ENCODE measurements at places on chromosomes 7 and 10.

DNA sequence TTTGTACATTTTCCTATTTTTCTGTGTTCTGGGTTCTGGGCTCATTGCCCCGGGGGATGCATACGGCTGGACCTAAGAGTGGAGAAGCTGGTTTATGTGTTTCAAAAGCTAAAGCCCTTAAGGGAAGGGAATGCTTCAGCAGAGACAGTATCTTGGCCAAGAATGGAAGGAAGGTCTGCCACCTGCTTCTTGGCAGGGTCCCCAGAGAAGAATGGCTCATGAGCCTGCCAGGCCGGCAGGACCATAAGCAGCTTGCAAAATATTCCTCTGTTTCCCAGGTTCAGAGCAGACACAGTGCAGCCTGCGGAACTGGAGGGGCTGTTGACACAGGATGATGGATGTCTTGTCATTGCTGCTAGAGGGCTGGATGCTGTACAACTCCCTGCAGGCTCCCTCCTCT is 7.8 kb upstream of the ABHD11 start:
- DNase-seq: no peak

DNA sequence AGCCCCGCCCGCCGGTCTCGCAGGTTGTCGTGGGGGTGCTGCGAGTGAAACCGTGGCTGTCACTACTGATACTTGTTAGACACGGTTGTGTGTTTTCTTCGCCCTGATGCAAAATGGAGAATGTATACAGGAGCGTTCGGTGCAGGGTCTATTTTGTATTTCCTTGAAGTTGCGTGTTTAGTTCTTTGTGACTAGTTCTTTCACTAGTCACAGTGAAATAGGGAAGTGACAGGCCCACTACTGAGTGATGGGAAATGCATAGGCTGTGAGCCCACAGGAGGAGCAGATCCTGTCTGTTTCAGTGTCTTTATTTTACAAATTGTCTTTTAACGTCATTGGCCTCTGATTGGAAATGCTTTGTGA is 675 bp downstream of the ABRAXAS2 start:
- no peak for DNase-seq

DNA sequence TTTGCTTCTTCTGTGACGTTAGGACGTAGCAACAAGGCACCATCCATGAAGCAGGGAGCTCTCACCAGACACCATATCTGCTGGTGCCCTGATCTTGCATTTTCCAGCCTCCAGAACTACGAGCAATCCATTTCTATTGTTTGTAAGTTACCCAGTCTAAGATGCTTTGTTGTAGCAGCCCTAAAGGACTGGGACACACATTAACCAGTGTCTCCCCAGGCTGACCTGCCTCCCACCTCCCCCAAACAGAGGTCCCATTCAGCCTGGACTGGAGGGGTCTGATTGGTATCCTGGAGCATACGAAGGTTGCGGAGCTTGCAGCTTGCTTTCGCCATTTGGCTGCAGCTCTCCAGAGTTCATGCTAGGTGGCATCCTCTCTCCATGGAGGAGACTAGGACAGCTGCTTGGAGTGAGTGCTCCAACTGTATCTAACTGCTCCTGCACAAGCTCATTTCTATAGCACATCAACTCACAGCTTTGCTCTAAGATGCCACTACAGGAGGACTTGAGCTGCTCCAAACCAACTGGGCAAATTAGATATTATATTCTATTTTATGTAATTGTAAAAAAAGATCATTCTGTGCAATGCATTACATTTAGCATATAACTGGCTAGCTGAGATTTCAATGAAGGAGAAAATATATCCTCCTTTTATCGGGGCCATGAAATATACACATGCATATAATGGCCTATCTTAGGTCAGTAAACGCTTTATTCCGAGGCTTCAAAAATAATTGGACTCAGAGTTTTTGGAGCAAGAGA is 8.0 kb upstream of the GRK5 start:
- DNase-seq: peak; percentile 79

GRCh38 chr10:110448682-110449418 is 48.9 kb upstream of the DUSP5 start:
- DNase-seq: no peak

GRCh38 chr10:29826801-29827450 is 192.2 kb upstream of the SVIL start:
- DNase-seq: peak; percentile 70

GRCh38 chr7:104059103-104059502 is 69.6 kb upstream of the RELN start:
- DNase-seq: no peak

GRCh38 chr10:88500656-88501055 is 82.5 kb downstream of the RNLS start:
- DNase-seq: no peak

DNA sequence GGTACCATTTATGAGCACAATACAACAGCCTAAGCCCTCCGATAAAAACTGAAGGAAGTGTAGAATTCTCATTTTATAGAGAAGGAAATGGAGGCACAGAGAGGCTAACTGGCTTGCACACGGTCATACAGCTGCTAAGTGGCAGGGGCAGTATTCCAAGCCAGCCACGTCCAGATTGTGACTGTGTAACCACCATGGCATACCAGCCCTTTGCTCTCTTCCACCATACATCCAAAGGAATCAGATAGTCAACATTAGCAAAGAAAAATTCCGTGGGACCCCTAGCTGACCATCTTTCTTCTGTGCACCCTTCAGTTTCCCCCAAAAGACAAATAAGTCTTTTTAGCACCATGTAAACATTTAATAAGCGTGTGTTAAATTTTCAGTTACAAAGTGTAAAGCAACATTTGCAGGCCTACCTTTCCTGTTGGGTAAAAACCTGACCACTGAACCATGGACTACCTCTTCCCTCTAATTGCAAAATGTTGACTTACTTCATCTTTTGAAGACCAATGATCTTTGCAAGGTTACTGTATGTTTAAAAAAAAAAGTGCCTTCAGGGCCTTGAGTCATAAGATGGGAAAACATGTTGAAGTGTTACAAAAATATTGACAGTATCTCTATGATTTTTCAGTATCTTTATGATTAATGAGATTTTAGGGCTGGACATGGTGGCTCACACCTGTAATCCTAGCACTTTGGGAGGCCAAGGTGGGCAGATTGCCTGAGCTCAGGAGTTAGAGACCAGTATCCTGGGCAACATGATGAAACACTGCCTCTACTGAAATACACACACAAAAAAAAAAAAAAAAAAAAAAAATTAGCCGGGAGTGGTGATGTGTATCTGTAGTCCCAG is 24.3 kb upstream of the PDZD8 start:
- DNase-seq: no peak

DNA sequence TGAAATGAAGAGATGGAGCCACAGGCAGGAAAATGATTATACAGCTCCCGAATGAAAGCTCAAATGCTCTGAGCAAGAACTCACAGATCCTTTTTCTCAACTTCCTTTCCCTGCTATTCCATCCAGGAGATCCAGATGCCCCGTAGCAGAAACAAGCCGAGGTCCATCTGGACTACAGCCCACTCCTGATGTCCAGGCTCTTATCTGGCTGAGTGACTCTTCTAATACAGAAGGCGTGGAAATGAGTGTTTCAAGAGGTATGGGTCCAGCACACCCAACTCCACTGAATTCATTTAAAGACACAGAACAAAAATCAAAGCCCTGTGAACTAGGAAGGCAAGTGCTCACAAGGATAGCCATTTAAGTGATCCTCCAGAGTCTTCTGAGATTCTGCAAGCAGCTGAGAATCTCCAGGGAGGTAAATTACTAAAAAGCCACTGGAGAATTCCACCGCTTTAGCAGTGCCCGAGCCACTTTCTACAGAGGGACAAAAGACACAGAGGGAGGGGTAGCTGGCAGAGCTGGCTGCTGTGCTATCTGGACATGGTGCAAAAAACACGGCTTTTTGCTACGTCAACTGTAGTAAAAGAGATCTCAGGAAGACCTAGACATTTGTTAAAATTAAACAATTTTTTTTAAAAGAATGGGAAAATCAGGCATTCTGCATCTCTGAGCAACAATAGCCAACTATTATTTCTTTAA is 24.5 kb downstream of the FAM171A1 start:
- DNase-seq: no peak

GRCh38 chr7:70072220-70072619 is 473.9 kb downstream of the AUTS2 start:
- no peak for DNase-seq

- DNase-seq: peak; percentile 89
Measured at GRCh38 chr10:67775279-67775678, 62.7 kb downstream of the DNAJC12 start.

GRCh38 chr10:32959006-32959920 is 1.2 kb upstream of the ITGB1 start:
- DNase-seq: no peak

DNA sequence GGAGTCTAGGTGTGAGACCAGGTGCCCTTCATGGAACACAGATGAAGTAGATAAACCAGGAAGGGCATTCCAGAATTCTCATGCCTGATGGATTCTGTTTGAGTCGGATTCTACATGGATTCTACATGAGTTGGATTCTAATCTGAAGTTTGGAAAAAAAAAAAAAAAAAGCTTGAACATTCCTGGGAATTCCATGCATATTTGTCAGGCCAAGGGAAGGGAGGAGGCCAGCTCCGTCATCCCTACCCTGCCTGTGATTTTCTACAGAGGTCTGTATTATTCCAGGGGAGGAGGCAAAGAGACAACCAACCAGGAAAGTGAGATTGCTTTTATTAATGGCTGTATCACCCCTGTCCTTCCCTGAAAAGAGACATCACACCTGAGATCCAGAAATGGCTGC is 27.8 kb upstream of the EBLN1 start:
- DNase-seq: no peak

DNA sequence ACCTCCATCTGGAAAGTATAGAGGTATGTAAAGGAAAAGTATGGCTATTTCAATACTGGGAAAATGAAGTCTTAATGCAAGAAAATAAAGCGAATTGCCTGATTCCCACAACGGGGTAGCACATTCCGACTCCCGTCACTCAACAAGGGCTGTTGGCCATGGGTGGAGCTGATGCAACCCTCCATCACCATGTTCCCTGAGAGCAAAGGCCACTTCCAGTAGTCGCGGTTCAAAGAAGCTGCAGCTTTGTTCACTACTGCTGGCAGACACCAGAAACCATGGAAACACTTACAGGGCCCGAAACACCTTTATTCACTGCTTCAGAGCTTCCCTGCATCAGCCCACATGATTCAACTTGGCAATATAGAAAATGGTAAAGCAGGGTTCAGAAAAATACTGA is 44.0 kb downstream of the TMEM26 start:
- no peak for DNase-seq

GRCh38 chr10:104639590-104640338 is 1.3 kb upstream of the SORCS3 start:
- no peak for DNase-seq

GRCh38 chr10:123854003-123854402 is 37.6 kb downstream of the CPXM2 start:
- no peak for DNase-seq

DNA sequence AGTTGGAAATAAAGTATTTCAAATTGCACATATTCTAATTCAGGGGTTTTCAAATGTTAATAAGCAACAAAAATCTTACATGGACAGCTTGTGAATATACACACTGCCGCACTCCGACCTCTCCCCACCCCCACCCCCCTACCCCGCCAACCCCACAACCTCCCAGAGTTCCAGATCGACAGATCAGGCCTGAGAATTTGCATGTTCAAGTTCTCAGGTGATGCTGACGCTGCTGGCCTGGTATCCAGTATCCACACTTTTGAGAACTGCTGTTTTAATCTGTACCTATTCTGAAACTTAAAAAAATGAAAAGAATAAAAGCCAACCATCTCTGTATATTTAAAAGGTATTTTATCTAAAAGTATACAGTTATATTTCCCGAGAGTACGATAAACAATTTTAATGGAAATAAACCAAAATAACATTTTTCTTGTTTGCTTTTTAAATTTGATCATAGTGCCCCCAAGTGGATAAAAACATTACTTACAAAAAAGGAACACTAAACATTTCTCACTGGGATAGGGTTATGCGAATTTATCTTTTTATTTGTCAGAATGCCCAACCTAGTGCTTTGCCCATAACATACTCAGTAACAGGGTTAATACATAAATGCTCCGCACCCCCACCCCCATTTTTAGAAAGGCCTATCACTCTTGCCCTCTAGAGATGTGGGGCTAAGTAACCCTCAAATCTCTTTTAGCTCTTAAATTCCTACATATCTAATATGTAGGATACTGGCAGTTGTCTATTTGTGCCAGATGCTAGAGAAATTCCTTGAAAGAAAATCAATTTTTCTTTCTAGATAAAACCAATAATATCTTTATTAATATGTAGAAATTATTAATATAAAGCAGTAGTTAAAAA is 166.3 kb downstream of the RNF133 start:
- DNase-seq: peak; percentile 44

- DNase-seq: peak; percentile 4
Measured at GRCh38 chr10:52906046-52906445, 133.5 kb upstream of the MBL2 start.

- no peak for DNase-seq
Measured at GRCh38 chr7:132666774-132667172, 90.5 kb upstream of the PLXNA4 start.
